ENCODE measurements at places on chromosomes 7 and 10.
A peak's percentile ranks its signal among the peaks of the same experiment; 100 is the strongest.

DNA sequence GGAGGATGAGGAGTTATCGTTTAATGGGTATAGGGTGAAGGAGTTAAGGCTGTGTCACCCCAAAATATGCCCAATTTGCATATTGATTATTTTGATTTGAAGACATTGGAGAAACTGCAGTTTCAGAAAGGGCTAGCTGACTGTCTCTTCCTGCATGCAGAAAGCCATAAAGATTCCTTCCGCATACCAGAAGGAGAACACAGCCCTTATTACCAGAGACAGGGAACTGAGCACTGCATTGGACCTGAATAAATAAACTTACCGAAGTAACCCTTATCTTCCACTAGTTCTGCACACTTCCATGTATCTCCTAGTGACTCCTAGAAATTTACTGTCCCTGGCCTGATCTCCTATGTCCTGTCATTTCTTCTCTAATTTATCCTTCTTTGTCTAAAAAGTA, 821.9 kb upstream of the AUTS2 start:
- no peak for DNase-seq

GRCh38 chr10:27035163-27035562, 65.1 kb downstream of the ANKRD26 start:
- DNase-seq, result no peak

- no peak for DNase-seq
Measured at GRCh38 chr7:30866939-30867338, 44.7 kb upstream of the AQP1 start.

- no peak for DNase-seq
Measured at GRCh38 chr10:129568583-129569344, 101.7 kb downstream of the MGMT start.

DNA sequence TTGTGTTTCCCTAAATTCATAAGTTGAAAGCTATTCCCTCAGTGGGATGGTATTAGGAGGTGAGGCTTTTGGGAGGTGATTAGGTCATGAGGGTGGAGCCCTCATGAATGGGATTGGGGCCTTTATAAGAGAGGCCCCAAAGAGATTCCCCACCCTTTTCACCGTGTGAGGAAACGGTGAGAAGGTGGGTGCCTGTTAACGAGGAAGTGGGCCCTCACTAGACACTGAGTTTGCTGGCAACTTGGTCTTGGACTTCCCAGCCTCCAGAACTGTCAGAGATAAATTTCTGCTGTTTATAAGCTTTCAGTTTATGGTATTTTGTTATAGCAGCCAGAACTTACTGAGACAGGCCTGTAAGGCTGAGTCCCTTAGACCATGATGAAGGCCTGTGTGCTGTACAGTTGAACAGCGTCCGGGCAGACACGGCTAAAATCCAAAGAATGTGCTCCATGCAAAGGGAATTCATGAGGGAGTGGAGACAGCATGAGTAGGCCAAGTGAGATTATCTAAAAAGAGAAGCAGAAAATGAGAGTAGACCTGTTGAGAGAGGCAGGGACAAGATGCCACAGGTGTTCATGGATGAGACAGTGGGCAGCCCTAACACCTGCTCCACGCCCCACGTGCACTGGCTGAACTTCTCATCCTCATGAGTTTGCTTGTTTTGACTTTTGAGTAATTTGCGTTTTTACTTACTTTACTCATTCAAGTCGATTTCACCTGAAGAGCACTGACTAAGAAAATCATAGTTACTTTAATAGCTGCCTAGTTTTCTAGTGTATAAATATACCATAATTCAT, 66.9 kb upstream of the SFMBT2 start:
- no peak for DNase-seq

- DNase-seq, result no peak
Measured at GRCh38 chr10:44390585-44391072, 5.7 kb upstream of the CXCL12 start.

DNA sequence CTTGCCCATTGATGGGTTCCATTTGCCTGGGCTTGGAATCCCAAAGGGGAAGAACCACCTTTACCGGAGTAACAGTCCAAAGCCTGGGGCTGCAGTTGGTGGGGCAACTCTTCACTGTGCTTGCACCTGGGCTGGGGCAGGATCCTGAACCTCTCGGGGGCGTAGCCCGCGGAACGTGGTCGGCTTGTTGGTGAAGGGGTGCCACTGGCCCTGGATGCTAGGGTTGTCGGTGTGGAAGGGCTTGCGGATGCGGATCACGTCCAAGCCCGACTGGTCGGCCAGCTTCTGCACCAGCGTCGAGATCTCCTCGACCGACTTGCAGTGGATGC, 710 bp downstream of the MRPL43 start:
- no peak for DNase-seq

GRCh38 chr10:34163075-34163905, 651.8 kb downstream of the PARD3 start:
- no peak for DNase-seq

- no peak for DNase-seq
Measured at GRCh38 chr10:114022766-114023597, 20.7 kb upstream of the ADRB1 start.

- DNase-seq, result peak; percentile 43
Measured at GRCh38 chr10:46995234-46995633, 84.0 kb downstream of the PTPN20 start.

DNA sequence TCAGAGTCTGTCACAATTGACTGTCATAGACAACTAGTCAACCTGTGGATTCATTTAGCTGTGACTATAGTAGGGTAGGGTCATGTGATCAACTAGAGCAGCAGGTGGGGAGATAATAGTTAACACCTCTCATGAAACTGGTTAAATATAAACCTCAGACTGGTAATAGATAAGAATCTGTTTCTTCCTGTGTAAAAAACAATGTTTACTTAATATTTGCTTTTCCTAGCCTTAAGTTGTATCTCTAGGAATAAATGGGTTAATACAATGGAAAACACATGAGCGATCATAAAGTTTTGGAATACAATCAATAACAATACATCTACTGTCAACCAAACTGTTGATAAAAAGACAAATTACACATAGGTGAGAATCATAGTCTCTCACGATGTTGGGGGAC, 43.4 kb upstream of the ITGB8 start:
- no peak for DNase-seq

DNA sequence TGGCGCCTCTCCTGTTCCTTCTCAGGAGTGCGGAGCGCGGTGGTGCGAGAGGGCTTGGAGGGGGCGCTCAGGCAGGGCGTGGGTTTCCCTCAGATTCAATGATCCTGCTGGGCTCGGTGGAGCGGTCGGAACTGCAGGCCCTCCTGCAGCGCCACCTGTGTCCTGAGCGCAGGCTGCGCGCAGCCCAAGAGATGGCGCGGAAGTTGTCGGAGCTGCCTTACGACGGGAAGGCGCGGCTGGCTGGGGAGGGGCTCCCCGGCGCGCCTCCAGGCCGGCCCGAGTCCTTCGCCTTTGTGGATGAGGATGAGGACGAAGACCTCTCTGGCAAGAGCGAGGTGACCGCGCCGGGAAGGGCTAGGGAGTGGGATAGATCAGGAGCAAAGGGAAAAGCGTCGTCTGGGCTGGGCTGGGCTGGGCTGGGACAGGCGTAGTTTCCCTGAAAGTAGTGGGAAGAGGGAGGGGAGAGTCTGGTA, 17.0 kb downstream of the FAM131B start:
- peak; percentile 88 for DNase-seq

DNA sequence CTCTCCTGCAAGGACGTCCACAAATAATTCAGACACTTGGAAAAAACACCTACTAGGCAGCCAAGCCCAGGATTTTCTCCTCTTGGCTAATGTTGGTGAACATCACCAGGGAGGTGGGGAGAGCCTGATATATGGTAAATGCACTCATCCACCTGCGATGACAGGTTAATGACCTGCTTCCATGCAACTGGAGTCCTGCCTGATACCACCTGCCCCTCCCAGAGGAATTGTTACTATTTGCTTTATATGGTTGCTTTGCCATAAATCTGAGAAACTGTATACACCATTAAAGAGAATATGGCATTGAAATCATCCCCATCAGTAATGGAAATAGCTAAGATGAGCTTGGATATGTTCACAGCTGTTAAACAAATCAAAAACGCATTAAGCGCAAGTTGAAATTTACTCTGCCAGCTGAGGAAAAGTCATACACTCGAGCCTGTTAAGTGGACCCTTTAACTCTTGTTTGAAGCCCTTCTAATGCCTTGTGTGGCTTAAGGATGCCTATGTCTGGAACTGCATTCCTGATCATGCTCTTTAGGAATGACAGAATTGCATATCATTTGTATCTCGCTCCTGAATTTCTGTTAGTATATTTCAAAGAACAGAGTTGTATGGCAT, 208.3 kb downstream of the PRPF18 start:
- no peak for DNase-seq

DNA sequence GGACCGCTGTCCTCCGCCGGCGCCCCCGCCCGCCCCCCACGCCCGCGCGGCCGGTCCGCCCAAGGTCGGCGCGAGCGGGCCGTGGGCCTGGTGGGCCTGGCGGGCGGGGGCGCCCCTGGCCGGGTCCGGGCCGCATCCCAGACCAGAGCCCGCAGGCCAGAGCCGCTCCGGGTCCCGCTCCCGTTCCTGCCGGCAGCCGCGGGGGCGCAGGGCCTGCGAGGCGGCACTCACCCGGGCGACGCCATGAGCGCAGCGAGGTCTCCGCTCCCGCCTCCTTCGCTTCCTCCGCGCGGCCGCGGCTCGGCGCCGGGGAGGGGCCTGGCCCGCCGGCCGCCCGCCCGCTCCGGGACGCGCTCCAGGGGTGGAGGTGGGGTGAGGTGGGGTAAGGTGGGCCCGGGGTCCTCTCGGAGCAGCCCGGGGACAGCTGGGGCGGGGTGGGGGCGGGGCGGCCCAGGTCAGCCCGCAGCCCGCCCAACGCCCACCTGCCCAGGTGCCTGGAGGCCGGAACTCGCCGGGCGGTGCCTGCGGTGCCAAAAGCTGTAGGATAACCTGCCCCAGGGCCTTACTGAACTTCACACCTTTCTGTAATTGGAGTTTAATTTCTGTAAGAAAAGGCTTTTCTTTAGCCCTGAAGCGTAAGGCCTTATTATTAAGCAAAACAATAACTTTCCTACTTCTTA, at the start of gene URGCP:
Gene URGCP (minus strand): TSS at position 266 of the 680 bp plus-strand sequence. CDS start 21 bp downstream, at position 245.
- DNase-seq, result peak; percentile 79

GRCh38 chr10:35558276-35558675, 46.9 kb upstream of the GJD4 start:
- DNase-seq, result no peak

GRCh38 chr10:69415049-69415448, 1.7 kb downstream of the TACR2 start:
- no peak for DNase-seq

DNA sequence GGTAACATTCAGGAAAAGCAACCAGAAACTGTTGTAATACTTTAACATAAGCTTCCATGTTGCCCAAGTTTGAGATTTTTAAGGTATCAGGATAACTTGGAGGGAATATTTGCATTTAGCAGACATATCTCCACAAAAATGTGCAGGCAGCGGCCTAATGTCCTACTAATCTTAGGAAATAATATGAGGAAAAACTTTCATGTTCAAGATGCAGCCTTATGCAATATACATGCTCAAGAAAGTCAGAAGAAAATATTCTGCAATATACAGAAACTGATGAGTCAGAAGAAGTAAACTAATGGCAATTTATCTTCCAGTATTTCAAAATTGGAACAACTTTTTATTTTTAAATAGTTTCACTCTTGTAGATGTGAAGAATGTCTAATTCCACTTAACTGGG, 463.2 kb upstream of the C7orf33 start:
- no peak for DNase-seq

DNA sequence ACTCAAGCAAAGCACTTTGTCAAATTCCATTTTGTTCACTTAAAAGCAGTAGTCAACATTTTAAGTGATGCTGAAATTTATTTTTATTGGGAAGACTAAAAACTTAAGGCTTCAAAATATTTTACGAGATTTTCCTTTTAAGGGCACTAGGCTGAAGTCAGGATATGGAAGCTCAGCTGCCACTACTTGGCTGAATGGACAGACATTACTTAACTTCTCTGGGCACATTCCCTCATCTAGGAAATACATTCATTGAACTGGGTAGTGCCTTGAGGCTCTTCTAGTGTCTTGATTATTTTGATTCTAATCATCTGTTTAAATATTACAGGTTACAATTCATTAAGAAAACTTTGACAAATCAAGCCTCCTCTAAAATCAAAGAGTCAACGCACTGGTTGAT, 11.1 kb downstream of the MEOX2 start:
- DNase-seq, result no peak

DNA sequence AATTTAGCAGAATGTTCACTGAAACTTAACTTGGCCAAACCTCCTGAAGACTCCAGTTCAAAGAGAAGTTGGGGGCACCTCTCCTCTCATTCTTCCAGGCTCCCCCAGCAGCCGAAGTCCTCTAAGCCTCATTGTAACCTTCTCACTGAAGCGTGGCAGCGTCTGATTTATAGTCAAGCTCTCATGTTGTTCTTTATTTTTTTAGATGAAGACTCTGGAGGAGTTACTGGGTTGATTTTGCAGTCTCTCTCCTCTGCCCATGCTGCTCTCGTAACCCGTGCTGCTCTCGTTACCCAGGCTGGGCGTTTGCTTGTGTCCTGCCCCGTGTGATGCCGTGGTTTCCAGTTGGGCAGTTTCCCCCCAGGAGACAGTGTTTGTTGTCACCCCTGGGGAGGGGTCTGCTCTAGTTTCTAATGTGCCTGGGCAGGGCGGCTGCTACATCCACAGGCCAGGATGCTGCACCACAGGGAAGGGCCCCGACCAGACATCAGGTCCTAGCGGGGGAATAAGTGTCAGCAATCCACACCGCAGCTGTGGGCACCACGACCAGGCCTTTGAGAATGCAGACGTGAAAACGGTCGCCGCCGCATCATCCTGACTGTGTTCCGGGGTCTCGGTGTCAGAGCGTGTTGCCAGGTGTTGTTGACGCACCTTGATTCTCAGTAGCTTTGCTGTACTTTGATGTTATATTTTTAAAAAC, 65.2 kb downstream of the WDR37 start:
- DNase-seq, result no peak

DNA sequence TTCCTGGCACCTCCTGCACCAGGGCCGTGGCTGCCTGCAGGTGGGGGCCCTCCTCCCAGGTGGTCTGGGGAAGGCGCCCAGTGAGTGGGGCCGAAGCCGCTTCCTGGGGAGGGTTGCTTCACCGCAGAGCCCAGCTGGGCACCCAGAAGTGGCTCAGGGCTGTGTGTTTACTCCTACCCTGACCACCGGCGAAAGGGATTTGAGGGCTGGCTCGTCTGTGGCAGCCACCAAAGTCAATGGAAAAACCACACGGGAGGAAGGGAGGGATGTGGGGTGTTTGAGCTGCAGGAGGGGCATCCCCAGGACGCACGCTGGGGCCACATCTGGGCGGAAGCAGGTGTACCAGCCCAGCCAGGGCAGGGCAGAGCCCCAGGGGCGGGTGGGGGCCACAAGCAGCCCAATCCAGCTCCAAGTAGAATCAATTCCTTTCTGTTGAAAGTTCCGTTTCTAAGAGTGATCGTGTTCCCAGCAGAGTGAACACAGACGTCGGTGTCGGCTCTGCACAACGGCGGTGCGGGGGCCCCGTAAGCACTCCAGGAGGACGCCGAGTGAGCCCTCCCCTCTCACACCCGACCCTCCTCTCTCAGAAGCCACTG, 69.9 kb downstream of the FOXL3 start:
- DNase-seq, result no peak
